Common myeloid progenitor, CD34-positive (primary cell): ENCODE measurements at places on chromosomes 5 and 9.

GRCh38 chr9:96057155-96057554 lies 181.7 kb downstream of the ERCC6L2 start:
- no peak for DNase-seq

GRCh38 chr5:135578305-135578684 lies 496 bp downstream of the CXCL14 start:
- DNase-seq = no peak

GRCh38 chr9:109064963-109065702 lies 51.8 kb upstream of the CTNNAL1 start:
- DNase-seq = no peak

- no peak for DNase-seq
Measured at GRCh38 chr9:114001794-114002261, 76.3 kb downstream of the AMBP start.

GRCh38 chr9:33475357-33475756 lies 1.6 kb upstream of the NOL6 start:
- no peak for DNase-seq

GRCh38 chr5:102312586-102313370 lies 16.7 kb upstream of the SLCO4C1 start:
- peak; percentile 29 for DNase-seq

GRCh38 chr5:56192246-56192645 lies 40.9 kb downstream of the ANKRD55 start:
- no peak for DNase-seq

DNA sequence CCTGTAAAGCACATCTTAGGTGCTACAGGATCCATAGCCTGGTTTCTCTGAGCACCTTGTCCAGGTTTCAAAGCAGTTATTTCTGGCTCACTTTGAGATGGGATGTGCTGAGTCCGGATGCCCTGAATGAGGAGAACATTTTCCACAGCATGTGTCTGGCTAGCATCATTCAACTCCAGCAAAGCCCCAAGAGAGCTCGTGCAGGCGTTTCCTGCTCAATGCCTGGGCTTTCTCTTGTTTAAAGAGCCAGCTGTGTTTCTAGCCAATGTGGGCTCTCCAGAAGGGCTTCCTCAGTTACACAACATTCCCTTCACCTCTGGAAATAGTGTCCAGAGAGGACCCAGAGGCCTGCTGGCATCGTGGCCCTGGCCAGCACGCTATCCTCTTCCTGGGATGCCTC lies 411.7 kb downstream of the DMAC1 start:
- no peak for DNase-seq

DNA sequence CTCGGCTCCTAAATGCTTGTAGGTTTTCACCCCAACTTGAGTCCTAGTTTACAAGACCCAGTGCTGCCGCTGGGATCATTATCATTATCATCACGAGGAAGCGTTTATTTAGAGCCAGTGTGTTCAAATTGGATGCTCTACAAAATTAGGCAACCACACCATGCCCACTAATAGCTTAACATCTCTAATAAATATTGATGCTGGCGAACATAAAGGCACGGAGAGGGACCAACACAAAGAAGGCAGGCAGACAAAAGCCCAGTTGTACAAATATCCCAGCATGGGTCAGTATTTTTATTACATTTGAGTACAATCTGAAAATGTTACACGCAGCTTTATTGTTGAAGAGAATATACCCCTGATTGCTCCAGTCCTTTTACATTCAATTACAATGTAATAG lies 4.7 kb downstream of the CFAP77 start:
- no peak for DNase-seq

DNA sequence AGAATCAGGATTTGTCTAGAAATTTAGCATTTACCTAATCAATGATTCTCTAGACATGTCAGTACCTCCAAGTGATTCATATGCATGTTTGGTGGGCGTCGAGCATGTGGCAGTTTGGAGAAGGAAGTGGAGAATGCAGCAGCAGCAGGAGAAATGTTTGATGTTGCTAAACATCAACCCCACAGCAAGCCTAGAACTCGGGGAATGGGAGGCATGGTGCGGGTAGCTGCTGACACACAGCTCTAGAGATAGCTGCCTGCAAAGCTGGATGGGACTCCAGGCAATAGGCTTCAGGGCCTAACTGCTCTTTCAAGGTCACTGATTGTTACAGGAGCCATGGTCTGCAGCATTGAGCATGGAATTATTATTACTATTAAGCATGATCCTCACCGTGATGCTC lies 137.3 kb downstream of the DOCK8 start:
- DNase-seq = no peak

DNA sequence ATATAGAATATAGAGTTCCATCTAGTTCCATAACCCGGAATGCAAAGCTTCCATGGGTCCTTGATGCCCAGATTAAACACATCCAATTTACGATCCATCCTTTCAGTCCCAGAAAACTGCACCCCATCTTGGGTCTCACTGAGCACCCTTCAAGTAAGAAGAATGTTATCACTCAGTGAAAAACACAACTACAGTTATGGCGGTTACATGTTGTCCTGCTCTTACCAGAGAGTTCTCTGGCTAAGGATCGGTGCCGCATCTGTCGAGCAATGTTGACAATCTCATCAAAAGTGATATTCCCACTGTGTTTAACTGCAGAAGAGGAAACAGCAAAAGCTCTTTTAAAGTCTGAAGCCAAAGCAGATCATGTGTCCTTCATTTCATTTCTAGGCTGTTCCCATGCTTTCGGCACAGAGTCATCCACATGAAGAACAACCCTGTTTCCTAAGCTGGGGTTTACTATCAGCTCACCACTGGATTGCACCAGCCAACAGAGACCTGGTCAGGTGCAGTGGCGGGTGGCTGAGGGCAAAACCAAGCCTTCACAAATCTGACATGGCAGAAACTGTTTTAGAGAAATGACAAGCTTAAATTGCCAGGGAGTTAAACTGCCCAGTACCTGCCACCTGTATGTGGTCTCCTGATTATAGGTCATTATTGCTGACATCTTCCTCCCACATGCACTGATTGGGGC lies 2.9 kb downstream of the RPL12 start:
- no peak for DNase-seq

GRCh38 chr5:26791021-26791420 lies 247.4 kb downstream of the CDH9 start:
- no peak for DNase-seq

- DNase-seq = no peak
Measured at GRCh38 chr9:20996809-20997208, 34.6 kb downstream of the HACD4 start.

DNA sequence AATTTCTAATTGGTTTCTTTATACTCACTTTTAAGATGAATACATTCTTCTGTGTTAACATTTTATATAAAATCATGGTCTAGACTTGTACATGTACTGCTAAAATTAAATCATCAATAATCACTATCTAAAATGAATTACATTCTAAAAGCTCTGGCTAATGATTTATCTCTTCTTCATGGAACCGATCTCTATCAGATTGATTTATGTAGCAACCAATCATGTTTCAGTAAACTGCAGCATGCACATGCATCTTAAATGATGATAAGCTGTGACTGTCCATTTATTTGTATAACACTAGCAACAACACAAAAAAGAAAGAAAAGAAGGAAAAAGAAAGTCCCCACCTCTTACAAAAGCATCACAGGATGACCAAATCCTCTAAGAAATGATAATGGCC lies 669.2 kb downstream of the NR2F1-AS1 start:
- no peak for DNase-seq

GRCh38 chr5:67045816-67046740 lies 150.5 kb downstream of the CD180 start:
- no peak for DNase-seq

- DNase-seq = no peak
Measured at GRCh38 chr5:4661326-4661725, 478.8 kb upstream of the ADAMTS16 start.

- DNase-seq = no peak
Measured at GRCh38 chr9:124315882-124316281, 58.1 kb downstream of the NEK6 start.

DNA sequence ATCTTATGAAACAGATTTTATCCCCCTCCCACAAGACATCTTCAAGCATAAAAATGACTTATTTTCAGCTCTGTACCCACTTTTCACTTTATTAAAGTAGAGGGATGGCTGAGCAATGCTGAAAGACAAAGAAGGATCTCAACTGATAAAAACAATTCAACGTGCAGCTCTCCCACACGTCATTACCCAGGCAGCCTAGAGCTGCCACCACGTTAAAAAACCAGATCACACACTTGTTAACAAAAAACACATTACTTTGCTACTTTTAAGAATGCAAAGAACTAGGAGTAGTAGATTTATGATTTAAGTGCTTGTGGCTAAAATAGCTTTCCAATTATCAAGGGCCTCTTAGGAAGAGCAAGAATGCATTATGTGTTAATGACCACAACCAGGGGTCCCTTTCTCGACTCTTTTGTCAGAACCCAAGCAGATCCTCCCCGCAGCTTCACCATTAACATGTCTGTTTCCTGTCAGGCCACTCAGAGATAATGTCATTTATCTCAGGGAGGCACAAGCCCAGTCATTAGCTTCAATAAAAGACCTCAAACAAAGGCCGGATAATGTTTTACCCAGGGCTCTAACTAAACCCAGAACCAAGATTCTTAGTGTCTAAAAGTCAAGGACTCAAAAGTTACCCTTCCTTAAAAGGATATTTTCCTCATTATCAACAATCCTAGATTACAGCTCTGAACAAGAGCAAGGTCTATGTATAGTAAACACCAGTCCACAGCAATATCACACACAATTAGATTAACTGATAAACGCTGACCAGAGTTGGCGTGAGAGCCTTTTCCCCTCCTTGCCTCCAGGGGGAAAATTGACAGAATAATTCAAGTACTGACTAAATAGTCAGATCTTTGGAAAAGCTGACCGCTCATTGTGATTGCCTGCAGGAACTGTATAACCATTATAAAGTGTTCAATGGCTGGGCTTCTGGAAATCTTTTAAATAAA lies 7.5 kb downstream of the ZNF608 start:
- DNase-seq = peak; percentile 66

GRCh38 chr5:154861946-154862345 lies 3.5 kb downstream of the CNOT8 start:
- DNase-seq = no peak

DNA sequence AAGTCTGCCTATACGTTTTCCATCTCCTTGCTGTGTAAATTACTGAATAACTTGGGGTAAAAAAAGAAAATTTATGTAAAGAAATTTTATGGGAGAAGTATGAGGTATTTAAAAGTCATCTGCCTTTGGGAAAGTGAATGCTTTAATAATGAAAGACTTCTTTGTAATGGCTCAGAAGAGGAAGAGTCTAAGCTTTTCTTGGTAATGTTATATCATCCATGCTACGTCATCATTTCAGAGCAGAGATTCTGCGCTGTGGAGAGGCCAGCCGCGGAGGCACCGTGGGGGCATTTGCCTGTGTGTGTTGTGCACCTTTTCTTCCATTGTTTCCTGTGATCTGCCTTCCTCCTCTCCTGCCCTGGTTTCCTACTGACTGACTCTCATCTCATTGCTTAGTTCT lies 78.2 kb downstream of the GOLM1 start:
- no peak for DNase-seq

DNA sequence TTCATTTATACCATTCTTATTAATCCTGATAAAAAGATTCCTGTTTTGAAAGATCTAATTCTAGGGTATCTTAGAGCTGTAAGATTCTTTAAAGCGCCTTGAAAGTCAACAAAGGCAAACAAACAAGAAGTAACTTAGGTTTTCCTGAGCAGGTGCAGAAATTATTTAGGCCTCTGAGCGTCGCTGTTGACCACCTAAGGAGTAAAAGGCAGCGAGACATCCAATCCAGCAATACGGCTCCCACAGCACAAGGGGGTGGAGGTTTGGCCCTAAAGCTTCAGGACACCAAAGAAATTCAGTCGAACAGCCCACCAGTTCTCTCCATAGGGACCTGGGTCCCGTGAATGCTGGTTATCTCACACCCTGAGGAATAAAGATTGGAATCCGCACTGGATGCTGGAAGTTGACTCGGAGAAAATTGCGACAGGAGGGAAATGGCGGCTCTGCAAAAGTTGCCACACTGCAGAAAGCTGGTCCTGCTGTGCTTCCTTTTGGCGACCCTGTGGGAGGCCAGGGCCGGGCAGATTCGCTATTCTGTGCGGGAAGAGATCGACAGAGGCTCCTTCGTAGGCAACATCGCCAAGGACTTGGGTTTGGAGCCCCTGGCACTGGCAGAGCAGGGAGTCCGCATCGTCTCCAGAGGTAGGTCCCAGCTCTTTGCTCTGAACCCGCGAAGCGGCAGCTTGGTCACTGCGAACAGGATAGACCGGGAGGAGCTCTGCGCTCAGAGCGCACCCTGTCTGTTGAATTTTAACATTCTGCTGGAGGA lies at the start of gene PCDHGA2:
PCDHGA2 (plus strand) TSS at position 223 of the 769 bp plus-strand sequence.
- peak; percentile 79 for DNase-seq

GRCh38 chr5:93289942-93290341 lies 291.1 kb downstream of the NR2F1-AS1 start:
- DNase-seq = no peak

DNA sequence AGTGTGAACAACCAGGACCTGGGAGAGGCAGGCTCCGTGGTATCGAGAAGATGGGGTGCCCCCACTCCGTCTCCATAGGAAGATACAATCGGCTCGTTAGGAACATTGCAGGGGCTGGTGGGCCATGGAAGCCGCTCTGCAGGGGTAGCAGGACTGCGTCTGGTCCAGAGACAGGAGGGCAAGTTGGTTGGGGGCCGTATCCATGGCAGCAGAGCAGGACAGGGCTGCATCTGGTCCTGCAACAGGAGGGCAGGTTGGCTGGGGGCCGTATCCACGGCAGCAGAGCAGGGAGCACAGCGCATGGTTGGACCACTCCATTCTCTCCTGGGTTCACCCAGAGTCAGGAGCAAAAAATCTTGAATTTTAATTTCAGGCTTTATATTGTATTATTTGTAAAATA lies 98.2 kb downstream of the ANKRD33B start:
- DNase-seq = no peak

DNA sequence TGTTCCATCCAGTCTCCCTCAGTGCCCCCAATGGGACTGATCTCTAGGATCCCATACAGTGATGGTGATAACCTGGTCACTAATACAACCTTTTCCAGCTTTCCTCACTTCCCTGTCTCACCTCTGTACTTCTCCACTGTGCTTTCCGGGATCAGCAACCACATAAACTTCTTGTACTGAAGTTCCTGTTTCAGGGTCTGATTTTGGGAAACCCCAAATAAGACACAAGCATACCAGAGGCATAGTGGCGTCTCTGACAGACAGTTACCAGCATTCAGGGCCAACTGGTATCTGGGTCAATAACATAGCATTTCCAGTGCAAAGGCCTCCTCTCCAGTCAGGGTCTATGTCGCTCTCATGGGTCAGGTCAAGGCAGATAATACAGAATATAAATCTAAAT lies 64.3 kb downstream of the GLDC start:
- DNase-seq = no peak

DNA sequence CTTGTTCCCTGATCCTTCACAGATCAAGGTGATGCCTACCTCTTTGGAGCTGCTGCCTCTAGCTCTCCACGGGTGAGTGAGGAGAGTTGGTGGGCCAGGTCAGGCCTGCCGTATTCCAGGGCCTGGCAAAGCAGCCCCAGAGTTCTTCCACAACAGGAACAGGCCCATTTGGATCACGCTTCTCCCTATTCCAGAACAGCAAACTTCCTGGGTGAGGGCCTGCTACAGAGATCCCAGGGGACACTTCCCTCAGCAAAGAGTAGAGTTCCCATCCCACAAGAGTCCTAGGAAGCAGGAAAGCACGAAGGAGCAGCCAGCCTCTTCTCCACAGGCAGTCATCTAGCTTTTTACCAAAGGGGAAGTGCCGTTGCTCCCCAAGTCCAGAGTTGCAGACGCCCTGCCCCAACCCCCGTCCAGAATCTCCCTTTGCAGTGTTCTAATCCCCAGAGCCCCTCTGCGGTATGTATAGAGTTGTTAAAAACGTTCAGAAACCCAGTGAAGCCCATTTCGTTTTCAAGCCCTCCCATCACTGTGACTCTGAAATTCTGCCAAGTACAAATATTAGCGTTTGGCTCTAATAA lies 9.3 kb upstream of the DNAJB5 start:
- no peak for DNase-seq

- DNase-seq = no peak
Measured at GRCh38 chr5:67031692-67032091, 164.9 kb downstream of the CD180 start.
